Hematopoietic multipotent progenitor cell treated with erythropoietin and hydrocortisone succinate and interleukin-3 and kit ligand, for 4 days (in vitro differentiated cells): ENCODE measurements at places on chromosomes 12 and 14.

- DNase-seq, result no peak
These were observed 2.0 kb downstream of the DENND5B start for GRCh38 chr12:31588976-31589375.

- DNase-seq, result no peak
These were observed 32.8 kb downstream of the KCNMB4 start for GRCh38 chr12:70398862-70399261.

DNA sequence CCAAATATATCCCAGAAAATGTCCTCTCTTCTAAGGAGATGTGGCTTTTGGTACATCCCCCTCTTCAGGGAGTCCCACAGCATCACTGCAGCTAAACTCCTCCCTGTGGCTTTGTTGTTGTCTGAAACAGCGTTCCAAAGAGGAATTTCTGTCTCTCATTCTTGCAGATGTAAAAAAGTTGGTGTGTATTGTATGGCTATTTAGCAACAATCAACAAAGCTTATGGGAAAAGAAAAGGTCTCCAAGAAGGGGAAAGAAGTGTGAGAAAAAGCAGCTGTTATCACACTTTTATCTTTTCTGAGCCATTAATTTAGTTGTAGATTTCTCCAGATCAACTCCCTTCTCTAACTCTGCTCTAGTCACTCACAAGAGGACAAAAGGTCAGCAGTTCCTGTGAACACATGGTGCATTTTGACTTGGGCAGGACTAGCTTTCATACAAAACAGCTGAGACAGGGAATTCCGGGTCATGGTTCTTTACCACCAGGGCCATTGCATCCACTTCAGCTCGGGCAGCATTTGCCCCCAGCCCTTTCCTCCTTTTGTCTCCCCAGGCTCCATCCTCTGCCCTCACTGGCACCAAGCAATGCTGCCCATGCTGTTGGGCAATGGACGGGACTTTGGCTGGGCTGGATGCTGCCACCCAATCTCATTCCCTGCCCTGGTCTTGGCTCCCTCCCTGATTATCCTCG lies 184.7 kb downstream of the TMX1 start:
- DNase-seq, result no peak

DNA sequence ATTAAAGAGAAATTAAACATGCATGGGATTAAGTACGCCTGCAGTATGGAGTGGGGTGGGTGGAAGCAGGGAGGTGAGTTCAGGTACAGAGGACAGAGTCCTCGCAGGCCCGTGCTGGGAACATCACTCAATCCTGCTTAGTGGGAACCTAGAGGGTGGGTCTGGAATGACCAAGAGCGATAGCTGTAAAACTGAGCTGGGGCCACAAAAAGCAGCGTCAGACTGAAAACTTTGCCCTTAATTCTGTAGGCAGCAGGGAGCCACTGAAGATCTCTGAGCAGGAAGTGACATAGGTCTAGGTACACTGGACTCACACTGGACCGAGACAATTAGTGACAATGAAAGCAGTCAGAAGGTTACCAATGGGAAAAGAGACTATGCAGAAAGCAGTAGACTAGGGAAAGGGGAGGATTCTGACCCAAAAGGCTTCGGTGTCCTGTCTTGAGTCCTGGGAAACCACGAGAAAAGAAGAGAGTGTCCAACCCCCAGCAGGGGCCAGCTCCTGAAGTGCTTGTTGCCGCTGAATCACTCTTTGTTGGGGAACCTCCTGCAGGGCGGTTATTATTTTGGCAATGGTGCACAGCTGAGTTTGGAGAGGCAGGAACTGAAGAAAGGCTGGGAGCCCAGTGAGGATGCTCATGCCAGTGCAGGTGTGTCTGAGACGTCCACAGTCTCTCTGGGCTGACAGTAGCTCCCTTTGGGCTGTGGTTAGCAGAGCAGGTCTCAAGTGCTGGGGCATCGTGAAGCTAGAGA lies 97.4 kb downstream of the PLXNC1 start:
- peak; percentile 25 for DNase-seq

DNA sequence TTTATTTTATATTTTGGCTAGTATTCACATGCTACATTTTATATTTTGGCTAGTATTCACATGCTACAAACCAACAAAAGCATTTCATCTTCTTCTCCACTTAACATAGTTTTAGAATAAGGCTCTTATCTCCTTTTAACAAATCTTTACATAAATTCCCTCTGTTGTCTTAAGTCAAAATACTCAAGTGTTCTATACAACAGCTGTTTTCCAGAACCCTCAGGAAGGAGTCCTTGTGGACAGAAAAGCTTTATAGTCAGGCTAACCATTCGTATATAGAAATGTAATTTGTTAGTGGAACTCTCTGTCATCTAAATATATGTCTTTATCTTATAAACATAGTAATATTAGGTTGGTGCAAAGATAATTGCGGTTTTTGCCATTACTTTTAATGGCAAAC lies 191.0 kb upstream of the FLRT2 start:
- no peak for DNase-seq

GRCh38 chr12:3222979-3223378 lies 145.8 kb downstream of the TSPAN9 start:
- DNase-seq, result no peak

DNA sequence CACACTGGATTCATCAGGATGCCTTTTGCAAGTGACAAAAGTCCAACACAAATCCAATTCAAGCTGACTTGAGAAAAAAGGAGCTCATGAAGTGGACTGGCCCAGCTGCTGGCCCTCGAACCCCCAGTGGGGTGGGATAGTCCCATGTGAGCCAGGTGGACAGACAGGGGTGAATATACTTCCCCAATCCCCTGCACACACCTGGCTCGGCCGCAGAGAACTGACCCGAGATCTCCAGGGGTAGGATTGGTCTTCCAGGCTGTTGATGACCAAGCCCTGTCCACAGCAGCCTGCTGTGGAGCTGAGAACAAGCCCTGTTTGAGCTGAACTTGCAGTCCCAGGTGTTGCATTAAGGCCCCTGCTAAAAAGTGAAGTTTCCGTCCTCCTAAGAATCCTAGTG lies 56.2 kb downstream of the TPCN1 start:
- no peak for DNase-seq

DNA sequence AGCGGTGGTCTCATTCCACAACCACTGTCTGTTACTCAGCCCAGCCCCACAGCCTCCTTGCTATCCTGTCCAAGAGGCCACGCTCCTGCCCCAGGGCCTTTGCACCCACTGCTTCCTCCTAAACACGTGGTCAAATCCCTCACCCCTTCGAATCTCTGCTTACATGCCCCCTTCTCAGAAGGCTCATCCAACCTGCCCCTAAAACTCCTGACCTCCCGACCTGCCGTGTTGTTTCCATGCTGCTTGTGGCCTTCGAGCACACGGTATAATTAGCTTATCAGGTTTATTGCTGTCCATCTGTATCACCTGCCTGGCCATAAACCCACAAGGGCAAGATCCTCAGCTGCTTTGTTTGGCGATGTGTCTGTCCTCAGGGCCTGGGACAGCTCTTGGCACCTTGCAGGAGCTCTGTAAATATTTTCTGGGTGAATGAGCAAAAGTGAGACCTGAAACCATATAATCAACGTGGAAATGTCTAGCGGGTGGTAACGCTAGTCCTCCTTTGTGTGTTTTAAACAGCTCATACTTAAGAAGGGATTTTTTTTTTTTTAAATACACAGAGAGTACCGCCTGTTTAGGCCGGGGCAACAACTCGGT lies 36.0 kb downstream of the SCARB1 start:
- no peak for DNase-seq

GRCh38 chr12:54417712-54418440 lies 1.2 kb downstream of the ITGA5 start:
- no peak for DNase-seq

DNA sequence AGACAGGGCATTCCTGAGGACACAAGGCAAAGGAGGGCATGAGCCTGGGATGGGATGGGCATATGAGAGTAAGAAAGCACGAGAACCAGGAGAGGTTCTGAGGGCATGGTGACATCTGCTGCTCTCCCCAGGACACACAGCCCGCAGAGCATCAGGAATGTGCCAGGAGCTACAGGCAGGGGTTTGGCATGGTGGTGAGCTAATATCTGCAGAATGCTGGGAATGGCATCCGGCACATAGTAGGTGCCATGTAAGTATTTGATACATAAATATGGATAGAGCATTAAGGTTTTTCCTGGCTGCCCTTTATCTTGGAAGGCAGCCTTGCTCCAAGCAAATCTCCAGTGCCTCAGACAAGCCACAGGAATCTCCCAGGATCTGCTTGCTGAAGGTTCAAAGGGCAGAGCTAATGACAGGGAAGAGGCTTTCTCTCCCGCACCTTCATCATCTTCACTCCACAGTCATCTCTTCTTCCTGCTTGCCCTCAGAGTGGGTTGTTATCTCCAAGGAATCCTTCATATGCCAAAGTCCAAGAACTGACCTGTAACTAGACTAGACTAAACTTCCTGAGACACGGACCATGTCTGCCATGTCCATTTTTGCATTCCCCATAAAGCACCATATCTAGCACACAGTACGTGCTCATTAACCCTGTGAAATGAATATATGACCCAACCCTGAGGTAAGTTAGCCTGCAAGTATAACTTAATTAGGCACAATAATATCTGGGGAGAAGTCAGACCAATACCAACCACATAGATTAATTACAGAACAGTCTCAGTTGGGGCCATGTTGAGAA lies 62.0 kb upstream of the SCN8A start:
- no peak for DNase-seq
